ENCODE measurements at places on chromosomes 6 and 20.

- DNase-seq, result no peak
These were observed 123.1 kb downstream of the RCAN2 start for GRCh38 chr6:46368169-46368536.

DNA sequence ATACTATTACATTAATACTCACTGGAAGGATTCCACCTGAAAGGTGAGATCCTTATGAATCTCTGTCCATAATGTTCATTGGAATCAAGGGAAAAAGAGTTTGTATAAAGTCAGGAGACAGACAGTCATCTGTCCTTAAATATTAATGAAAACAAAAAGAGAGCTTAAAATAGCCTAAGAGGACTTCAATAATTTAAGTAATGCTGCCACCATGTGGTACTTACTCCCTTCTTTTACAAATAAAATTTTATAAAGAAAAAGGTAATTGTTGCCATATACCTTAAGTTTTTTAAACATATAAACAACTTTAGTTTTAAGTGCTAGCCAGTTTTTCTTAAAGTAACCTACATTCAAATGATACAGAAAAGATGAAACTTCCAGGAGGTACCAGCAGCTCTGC, 5.1 kb downstream of the BLOC1S5 start:
- DNase-seq, result no peak

- DNase-seq, result no peak
These were observed 42.3 kb downstream of the MYLK4 start for GRCh38 chr6:2708456-2708855.

DNA sequence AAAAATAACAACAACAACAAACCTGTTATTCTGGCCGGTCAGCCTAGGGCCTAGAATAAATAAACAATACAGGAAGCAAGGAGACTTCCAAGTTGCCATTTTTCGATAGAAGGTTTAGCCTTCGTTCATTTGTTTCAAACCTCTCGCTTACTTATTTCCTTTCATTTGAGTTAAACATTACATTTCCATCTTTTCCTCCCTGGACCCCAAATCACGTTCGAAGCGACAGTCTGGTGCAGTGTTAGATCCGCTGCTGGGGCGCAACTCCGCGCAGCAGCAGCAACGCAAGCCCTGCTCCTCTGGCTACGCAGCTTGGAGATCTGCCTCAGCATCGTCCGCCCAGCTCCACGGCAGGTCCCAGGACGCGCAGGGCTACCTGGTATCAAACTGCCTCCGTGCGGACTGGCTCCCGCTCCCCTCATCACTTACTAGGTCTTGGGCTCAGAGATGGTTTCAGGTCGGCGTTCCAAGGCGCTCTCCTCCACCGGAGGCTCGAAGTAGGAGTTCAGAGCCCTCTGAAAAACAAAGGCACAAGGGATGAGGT, 530 bp downstream of the TDP2 start:
- DNase-seq, result no peak

- DNase-seq, result no peak
These were observed 6.7 kb downstream of the STK4 start for GRCh38 chr20:44973053-44973452.

DNA sequence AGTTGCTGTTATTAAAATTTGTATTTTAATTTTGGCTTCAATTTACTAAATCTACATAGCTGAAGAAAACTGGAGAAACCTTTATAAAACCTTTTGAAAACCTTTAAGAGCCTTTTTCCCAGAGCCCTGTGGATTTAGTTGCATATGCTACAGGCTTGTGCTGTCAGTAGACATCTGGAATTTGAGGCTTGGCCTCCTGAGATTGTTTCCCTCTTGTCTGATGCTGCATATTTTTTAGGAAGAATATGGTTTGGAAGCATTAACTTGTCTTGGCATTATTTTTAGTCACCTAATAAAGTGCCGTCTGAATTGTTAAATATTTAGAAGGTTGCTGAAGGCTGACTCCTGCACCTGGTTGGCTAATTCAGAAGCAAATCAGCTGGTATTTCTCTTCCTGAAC, 369.4 kb downstream of the UTRN start:
- DNase-seq, result no peak

DNA sequence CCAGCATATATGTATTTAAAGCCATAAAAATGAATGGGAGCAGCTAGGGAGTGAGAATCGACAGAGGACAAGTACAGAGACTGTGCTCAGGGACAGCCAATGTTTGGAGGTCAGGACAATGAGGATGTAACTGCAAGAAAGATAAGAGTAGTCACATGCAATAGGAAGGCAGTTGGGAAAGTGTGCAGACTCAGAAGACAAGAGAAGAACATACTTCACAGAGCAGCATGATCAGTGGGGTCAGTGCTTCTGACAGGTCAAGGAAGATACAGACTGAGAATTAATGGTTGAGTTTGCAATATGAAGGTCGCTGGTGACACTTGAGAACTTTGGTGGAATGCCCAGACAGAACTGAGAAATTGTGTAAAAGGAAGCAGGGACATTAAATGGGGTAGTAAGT, 25.1 kb downstream of the PLAGL1 start:
- DNase-seq, result no peak

GRCh38 chr6:37819802-37820717, 533 bp downstream of the ZFAND3 start:
- peak; percentile 52 for DNase-seq

GRCh38 chr20:819680-820322, 13.7 kb upstream of the FAM110A start:
- DNase-seq, result no peak

DNA sequence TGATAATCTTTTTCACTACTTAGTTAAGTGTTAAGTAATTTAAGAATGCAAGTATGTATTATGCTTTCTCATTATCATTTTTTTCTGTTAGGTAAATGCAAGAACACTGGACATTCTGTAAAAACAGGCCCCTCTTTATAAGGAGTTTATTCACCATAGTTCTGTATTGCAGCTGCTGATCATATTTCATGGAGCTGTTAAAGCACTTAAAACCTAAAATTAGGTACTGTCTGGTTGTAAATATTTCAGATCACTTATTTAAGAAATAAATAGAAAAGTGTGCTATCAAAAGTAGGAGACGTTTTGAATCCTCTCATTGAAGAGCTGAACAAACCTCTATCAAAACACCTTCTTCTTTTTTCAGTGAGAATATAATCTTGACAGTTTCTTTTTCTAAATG, 3.9 kb downstream of the EYA4 start:
- DNase-seq, result no peak

GRCh38 chr20:56516631-56517030, 7.9 kb upstream of the FAM209A start:
- no peak for DNase-seq

DNA sequence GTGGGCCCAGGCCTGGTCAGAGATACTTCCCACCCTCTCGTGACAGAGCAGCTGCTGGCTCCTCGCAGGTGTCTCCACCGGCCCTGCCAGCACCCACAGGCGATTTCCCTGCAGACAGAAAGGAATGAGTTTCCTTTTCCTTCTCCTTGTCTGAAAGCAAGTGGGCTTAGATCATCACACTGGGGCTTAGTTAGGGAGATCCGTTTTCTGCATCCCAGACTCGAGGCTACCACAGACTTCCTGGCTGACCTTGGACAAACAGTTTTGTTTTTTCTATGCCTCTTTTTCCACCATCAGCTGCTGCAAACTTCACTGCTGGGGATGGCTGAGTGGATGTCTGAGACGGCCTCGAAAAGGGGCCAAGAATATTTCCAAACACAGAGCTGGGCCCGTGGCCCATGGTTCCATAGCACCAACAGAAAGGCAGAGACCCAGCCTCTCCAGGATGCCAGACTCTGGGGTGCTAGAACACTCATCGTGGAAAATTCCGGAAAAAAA, 86.5 kb downstream of the BANF2 start:
- no peak for DNase-seq

- DNase-seq, result no peak
These were observed 42.9 kb downstream of the PPP1R14C start for GRCh38 chr6:150185732-150186117.

- peak; percentile 96 for DNase-seq
These were observed 412 bp downstream of the TRIB3 start for GRCh38 chr20:380763-381580.

GRCh38 chr6:84777888-84778287, 13.5 kb upstream of the TBX18 start:
- DNase-seq, result no peak

- no peak for DNase-seq
These were observed 1.1 kb downstream of the ITCH start for GRCh38 chr20:34364223-34364506.

DNA sequence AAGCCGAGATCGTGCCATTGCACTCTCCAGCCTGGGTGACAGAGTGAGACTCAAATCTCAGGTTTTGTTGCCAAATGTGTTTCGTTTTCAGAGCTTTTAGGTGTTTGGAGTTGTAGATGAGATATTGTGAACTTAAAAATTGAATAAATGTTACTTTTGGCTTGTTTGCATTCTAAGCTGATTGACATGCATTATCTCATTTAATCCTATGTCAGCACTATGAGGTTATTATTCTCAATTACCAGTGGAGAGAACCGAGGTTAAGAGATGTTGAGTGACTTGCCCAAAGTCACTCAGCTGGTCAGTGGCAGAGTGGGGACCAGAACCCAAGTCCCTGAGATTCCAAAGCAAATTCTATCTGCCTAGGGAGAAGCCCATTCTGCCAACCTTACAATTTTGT, 72.6 kb upstream of the PIM1 start:
- no peak for DNase-seq

DNA sequence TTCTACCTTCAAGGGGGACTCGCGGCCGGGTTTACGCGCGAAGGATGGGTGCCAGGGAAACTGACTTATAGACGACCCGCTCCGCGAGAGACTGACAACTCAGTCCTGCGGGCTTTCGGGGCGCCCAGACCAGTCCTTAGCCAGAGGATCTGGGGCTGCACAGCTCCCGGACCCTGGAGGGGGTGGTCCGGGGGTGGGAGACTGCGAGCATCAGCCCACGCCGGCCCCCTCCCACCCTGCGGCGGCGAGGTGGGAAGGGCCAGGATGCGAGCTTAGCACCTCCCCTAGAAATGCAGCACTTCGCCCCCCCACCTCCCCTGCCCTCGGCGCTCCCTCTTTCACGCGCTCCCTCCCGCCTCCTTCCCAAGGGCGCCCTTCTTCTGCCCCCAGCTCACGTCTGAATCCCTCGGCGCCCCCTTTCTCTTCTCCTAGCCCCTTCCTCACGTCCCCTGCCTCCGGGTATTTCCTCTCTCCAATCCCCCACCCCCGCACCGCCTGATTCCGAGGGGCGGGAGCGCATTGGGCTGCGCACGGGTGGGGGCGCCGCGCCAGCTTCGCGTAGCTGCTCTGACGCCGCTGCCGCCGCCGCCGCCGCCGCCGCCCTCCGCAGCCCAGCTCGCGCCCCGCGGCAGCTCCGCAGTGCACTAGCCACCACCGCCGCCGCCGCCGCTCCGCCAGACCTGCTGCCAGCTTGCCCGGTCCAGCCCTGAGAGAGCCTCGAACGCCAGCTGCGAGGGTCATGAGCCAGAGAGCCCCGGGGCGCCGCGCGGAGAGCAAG, at the start of gene SLC32A1:
SLC32A1 (plus strand) TSS at position 639 of the 778 bp plus-strand sequence. CDS start 239 bp downstream, outside the sequence.
- DNase-seq, result no peak

- DNase-seq, result no peak
These were observed at the start of gene PKHD1 for GRCh38 chr6:52087498-52087999. Gene PKHD1 (minus strand): TSS chr6:52087613. CDS start chr6:52084933, 2,680 bp downstream.

DNA sequence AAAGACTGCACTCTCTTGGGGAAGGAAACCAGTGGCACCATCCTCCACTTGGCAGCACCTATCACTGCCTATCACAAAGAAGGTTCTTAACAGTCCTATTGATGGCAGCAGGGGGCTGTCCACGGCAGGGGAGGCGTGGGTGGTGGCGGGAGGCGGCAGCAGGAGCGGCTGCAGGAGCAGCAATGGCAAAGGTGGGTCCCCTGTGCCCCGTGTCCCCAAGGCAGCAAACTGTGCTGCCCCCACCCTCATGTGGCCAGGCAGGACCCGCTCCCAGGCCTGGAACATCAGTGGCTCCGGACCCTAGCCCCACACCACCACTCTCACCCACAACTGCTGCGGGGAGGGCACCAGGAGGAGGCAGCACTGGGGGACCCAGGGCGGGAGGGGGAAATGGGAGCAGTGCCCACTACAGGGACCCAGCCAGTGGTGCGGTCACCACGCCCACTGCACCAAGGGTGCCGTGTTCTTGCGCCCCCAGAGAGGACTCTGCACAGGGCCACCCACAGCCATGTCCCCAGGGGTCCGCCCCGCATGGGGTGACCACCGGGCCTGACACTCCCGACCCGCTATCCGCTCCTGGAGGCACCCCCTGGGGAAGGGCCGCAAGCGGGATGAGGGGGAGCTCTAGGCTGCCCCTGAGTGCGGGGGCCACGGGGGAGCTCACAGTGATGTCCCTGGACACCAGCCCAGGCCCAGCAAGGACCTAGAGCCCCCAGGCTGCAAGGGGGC, 54.6 kb downstream of the GMDS start:
- DNase-seq, result no peak

GRCh38 chr6:111734068-111735061, 128.7 kb upstream of the TRAF3IP2 start:
- DNase-seq, result no peak

GRCh38 chr6:43575105-43575771, 600 bp downstream of the XPO5 start:
- peak; percentile 2 for DNase-seq

DNA sequence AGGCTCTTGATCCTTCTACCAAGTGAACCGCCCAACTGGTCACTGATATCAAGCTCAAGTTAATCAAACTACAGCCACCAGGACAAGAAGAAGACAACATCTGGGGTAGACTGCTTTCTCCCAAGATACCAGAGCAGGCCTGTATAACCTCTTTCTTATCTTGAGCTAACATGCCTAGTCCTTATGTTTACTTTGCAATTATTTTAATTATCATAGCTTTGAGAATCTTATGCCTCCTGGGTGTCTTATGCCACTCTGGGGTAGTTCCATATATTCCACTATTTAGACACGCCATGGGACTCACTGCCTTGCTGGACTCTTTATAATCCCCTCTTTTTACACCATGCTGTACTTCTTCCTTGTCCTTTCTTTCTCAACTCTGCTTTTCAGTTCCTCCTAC, 41.5 kb upstream of the ECI2 start:
- DNase-seq, result no peak

DNA sequence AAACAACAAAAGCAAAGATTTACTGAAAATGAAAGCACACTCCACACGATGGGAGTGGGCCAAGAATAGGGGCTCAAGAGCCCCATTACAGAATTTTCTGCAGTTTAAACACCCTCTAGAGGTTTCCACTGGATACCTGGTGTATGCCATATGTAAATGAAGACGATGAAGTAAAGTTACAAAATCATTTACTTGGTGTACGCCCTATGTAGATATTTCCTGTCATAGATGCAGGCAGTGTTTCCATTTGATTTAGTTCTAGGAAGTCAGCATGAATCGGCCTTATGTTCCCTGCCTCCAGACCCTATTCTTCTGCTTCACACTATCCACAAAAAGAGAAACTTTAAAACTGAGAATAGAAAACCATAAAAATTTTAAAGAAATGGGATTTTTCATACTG, 404.4 kb upstream of the GJE1 start:
- peak; percentile 2 for DNase-seq

DNA sequence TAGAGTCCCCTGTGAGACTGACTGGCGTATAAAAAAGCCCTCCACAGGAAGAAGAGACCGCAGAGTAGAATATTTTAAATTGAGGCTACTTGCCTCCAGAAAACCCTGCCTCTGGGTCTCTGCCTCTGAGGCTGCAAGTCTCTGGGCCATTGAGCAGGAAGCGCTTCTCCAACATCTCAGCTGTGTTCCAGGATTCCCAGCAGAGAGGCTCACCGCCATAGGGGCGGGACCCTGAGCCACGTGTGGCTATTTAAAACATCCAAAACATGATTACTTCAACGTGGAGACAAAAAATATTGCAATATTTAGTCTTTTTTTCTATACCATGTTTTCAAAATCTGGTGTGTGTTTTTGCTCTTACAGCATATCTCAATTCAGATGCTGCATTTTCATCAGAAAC, 59.4 kb downstream of the GNAS-AS1 start:
- no peak for DNase-seq

- no peak for DNase-seq
These were observed 33.7 kb upstream of the EPB41L2 start for GRCh38 chr6:131096786-131097185.

GRCh38 chr20:24316731-24317130, 152.7 kb upstream of the SYNDIG1 start:
- no peak for DNase-seq
